ENCODE measurements at places on chromosomes 16 and 17.

- DNase-seq = no peak
These were observed 197.7 kb upstream of the GSE1 start for GRCh38 chr16:85415196-85416090.

- DNase-seq = no peak
These were observed 20.5 kb downstream of the COG7 start for GRCh38 chr16:23432176-23433128.

GRCh38 chr17:74190154-74190553, 13.3 kb upstream of the RPL38 start:
- DNase-seq = no peak

DNA sequence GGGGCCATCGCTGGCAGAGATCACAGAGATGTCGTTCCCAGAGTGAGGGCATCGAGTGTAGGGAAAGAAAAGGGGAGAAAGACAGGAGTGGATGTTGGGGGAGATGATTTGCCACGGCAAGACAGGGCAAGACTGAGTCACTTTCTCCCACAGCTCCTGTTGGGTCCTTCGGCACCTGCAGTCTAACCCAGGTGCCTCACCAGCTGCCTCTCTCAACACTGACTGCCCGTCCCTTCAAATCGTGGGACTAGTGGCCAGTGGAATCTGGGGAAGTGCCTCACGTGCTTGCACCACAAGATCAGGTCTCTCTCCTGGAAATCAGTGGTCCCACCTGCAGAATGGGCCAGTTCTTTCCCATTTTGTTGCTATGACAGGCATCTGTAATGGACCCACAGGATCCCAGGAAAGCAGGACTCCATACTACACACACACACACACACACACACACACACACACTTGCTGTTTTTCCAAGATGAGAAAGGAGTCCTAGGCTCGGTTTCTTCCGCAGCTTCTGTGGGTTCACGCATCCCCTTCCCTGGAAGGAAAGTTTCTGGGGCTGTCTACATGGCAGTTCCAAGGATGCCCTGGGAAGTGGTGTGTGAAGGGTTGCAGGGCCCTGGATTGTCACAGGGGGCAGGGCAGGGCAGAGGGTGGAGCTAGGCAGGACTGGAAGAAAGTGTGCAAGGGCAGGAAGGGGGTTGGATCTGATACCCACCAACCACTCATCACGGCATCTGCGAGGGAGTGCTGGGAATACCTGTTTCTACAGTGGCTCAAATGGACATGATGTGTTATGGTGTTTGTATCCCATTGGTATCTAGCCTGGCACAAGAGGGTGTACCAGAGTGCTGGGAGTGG, 10.2 kb upstream of the CBX8 start:
- no peak for DNase-seq

GRCh38 chr17:29862127-29862526, 67.9 kb downstream of the SSH2 start:
- DNase-seq = no peak

DNA sequence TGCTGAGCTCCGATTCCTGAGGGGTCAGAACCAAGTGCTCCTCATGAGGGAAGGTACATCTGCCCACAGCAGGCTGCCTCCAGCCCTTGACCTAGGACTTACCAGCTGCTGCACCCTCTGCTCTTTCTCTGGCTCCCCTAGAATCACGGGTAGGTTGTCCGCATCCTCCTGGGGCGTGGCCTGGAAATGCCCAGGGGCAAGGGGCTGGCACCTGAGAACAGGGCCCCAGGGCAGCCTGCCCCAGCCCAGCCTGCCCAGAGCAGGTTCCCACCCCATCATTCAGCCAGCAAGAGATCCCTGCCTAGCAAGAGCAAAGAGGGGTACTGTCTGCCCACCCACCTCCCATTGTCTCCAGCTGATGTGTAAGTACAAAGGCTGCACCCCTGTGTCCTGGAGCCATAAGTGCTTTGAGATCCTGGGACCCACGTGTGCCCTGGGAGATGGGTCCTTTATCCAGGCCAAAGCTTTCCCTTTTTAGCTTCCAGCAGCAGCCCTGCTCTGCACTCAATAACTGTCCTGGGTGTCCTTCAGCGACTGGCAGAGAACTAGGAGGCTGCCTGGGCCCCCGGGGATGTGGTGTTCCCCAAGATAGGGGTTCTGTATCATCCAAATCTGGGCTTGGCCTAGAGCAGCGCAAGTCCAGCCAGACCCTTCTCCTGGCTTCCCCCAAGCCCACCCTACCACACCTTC, 5.1 kb downstream of the TSPOAP1 start:
- no peak for DNase-seq

GRCh38 chr17:80899402-80900268, 92.0 kb upstream of the CHMP6 start:
- DNase-seq = no peak

DNA sequence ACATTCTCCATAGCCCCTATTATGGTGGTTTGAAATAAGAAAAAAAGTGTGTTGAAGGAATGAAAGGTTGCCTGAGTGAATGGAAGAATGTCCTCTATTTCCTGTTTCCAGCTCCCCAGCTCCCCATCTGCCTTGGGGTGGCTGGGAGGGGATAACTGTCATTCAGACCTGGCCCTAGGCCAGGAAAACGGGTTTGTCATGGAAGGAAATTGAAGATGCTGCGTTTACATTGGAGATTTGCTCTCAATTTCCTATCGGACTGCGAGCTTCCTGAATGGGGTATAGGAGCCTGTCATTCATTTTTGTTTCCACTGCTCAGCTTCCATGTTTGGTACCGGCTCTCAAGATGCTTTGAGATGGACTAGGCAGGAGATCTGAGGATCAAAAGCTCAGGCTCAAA, 2.2 kb upstream of the FZD2 start:
- no peak for DNase-seq

DNA sequence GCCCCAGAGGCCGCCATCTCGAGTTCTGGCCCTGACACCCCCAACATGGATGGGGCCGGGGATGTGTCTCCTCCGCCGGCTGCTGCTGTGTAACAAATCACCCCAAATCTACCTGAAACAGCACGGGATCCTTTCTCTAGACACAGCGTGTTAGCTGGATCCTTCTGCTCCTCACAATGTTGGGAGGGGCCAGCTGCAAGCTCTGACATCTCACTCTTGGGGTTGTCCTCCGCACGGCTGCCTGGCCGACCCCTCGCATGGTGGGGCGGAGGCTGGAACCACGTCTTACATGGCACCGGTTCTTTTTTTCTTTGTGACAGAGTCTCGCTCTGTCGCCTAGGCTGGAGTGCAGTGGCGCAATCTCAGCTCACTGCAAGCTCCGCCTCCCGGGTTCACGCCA, 11.6 kb upstream of the DEF8 start:
- DNase-seq = no peak

DNA sequence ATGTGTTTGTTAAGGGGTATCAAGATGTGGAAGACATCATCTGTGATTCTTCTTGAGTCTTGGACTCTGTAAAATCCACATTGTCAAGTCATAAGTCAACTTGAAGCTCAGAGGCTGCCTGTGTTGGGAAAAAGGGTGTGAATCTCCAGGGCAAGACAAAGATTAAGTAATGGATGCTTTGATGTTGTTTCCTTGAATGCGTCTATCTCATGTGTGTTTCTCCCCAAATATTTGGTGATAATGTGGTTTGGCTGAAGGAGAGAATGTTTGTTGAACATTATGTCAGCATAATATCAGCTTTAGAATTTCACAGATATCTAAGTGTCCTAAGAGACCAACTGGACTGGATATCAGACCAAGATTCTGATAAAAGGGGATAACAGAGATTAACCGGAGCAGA, 24.1 kb upstream of the KCNJ16 start:
- DNase-seq = no peak

DNA sequence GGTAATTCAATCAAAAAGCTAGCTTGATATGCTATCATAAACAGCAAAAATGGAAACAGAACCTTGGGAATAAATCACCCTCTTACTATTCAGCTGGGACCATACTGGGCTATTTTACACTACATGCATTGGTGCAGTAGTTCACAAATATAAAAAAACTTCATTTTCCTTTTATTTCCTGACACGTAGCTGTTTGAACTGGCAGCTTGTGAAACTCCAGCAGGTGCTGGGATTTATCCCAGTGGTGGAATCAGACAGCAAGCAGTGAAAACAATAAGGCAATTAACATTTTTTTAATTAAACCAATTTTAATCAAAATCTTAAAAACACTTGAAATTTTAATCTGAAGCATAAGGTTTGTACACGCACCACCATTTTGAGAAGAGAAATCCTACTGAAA, 240.4 kb upstream of the IRX5 start:
- DNase-seq = no peak

DNA sequence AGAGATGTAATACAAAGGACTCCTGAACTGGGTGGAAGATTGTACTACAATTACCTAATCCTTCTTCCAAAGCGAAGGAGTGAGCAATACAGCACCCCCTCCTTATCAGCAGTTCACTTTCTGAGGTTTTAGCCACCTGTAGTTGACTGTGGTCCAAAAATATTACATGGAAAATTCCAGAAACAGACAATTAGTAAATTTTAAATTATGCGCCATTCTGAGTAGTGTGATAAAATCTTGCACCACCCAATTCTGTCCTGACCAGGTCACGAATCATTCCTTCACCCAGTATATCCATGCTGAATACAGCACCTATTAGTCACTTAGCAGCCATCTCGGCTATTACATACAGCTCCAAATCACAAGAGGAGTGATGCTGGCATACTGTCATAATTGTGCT, 23.2 kb downstream of the VPS53 start:
- DNase-seq = no peak

GRCh38 chr17:61205931-61206330, 193.7 kb upstream of the TBX2 start:
- no peak for DNase-seq

- no peak for DNase-seq
These were observed 29.2 kb downstream of the TRPV3 start for GRCh38 chr17:3528403-3528851.
